Choroid plexus epithelial cell (primary cell): ENCODE measurements at places on chromosomes 1 and 21.
A peak's percentile ranks its signal among the peaks of the same experiment; 100 is the strongest.

DNA sequence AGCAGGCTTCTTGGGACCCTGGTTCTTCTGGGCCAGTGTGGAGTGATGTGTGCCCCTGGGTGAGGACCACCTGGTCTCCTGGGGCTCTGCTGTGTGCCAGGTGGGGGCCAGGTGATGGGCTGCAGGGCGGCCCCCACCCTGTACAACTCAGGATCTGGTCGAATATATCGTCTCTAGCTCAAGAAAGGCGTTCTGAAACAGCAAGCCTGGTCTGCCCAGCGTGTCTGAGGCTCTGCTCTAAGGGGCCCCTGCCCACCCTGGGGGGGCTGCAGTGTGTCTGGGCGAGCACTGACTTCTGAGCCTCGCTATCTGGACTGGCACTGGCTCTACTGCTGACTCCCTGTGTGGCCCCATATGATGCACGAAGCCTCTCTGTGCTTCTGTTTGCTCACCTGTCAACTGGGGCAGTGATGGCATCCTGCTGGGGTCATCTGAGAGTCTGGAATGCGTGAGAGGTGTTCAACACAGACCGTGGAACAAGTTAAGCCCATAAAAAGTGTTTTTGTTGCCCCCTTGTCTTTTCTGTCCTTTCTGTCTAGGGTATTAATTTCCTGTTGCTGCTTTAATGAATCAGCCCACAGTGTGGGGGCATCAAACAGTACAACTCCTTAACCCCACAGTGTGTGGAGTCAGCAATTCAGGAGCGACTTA is 56.0 kb upstream of the TRAPPC10 start:
- no peak for DNase-seq

GRCh38 chr1:41802532-41803501 is 115.9 kb downstream of the HIVEP3 start:
- peak; percentile 14 for DNase-seq

DNA sequence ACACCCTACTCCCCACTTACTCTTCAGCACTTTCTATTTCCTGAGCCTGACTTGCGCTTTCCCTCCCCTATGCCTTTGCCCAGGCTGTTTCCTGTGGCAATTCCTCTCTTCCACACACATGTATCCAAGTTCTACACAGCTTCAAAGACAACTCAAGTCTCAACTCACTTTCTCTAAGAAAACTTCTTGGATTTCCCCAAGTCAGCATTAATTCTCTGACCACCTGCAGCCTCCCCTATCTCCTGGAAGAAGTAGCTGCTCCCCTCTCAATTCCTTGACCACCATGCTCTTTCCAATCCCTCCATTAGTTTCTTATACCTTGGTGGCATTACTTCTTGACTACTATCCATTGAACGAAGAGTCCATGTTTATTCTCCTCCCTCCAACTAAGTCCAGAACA is 42.8 kb downstream of the NMNAT2 start:
- no peak for DNase-seq

GRCh38 chr1:223201967-223202366 is 58.9 kb upstream of the TLR5 start:
- DNase-seq = no peak

- no peak for DNase-seq
Measured at GRCh38 chr1:167909691-167910180, 4.2 kb downstream of the ADCY10 start.

DNA sequence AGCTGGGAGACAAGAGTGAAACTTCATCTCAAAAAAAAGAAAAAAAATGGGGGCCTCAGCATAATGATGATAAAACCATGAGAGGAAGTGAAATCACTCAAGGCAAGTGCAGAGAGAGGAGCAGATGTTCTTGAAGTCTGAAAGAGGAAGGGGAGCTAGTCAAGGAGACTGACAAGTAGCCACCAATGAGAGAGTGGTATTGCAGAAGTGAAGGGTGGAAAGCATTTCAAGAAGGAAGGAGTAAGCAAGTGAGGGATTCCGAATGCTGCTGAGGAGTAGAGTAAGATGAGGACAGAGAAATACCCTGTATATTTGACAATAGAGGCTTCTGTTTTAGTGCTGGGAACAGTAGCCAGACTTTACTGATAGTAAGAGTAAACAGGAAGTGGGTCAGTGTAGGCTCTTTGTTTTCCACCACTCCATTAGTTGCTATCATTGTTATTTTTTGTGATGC is 2.9 kb downstream of the TATDN3 start:
- DNase-seq = no peak

GRCh38 chr1:204763773-204764427 is 78.4 kb upstream of the LRRN2 start:
- peak; percentile 74 for DNase-seq

- DNase-seq = no peak
Measured at GRCh38 chr21:26085882-26086281, 84.7 kb downstream of the APP start.

- DNase-seq = no peak
Measured at GRCh38 chr1:41481109-41481775, 3.2 kb downstream of the EDN2 start.

GRCh38 chr1:234619794-234620247 is 9.8 kb upstream of the IRF2BP2 start:
- no peak for DNase-seq

- no peak for DNase-seq
Measured at GRCh38 chr21:34195335-34195734, 122.0 kb downstream of the MRPS6 start.

DNA sequence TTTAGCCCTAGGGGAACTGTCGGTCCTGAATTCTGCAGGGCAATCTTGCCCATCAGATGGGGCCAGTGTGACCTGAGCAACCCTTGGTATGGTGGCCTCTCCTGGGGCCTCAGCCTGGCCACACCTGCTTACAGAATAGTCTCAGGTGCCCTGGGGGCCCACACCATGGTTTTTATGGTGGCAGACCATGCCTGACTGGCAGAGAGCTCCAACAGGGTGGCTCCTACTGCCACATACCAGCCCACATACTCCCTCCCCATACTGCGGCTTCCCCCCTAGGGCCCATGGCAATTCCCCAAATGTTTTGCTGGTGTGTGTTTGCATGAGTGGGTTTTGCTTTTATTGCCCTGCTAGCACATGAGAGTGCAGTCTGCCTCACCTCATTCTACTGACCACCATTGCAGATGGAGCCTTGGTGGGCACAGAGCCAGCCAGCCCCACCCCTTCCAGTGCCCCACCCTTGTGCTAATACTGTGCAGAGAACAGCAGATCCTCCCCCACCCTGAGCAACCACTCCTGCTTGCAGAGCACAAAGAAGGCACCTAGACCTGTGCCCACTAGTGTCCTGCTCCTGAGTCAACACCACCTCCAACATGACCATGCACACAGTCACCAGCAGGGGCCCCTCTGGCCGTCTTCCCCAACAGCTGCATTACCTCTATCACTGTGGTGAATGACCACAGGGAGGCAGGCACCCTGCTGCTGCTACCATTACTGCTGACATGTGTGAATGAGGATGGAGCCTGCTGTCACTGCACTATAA is 86.8 kb downstream of the GDAP2 start:
- peak; percentile 48 for DNase-seq

GRCh38 chr1:16921391-16922185 is at the start of gene CROCC:
Gene CROCC (plus strand): TSS chr1:16921931. CDS start chr1:16922019, 88 bp downstream.
- peak; percentile 58 for DNase-seq

DNA sequence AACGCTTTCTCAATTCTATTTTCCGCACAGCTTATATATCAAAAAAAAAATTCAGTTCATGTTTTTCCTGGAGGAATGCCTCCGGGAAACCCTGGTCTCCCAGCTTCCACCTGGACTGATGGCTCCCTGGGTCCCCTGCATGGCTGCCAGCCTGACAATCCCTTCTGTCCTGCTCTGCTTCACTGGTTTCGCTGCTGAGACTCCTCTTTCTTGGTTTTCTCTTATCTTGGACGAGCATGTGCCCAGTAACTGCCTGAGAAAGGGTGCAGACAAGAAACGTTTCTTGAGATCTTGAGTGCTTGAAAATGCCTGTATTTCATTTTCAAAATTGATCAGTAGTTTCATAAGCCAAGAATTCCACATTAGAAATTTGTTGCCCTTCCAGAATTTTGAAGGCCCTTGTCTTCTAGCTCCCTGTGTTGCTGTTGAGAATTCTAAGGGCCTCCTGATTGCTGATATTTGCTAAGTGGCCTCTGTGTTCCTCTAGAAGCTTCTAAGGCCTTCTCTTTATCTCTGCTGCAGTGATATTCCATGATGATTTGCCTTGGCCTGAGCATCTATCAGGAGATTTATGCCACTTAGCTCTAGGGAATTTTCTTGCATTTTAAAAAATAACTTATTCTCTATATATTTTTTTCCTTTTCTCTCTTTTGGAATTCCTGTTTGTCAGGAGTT is 44.7 kb downstream of the ETS2 start:
- DNase-seq = no peak

DNA sequence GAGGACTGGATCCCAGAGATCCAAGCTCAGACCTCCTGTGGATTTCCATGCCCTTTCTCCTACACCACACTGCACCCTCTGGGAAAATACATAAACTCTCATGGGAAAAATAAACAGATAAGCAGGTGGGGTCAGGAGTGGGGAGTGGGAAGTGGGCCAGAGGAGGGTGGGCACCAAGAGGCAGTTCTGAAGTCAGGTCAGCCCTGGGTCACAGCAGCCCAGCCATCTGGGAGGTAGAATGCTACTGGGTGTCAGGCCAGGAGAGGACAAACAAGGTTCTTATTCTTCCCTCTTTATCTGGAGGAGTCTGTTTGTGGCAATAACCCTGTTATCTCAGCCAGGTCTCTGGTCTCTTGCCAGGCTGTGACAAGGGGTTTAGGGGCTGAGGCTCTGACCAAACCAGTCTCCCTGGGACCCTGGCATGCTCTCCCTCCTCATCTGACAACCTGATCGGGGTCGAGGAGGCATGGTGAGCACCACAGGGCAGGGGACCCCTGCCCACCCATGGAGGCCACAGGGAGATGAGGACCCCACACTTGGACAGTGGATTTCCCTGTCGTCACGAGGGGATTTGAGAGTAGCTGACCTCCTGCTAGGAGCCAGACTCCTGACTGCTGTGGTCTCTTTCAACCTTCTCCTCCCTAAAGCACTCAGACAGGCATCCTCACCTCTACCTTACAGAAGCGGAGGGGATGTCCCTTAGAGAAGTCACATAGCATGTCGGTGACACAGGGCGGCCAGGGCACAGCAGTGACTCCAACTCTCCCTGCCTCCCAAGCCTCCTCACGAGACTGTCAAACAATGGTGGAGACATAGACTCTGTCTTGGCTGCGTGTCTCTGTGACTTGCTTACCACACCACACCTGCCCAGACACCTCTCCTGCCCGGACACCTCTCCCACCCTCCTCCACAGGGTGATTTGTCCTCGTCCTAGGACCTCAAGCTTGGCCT is 51.3 kb upstream of the IFFO2 start:
- no peak for DNase-seq

DNA sequence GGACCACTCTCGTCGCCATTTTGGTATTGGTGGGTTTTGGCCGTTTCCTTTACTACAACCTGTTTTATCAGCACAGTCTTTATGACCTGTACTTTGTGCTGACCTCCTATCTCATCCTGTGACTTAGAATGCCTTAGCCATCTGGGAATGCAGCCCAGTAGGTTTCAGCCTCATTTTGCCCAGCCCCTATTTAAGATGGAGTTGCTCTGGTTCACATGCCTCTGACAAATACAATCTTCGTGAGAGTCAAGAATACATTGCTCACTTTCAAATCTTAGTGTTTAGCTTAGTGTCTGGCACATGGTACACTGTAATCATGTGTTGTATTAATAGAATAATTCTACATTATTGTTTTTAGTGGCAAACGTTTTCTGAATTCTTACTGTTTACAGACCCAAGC is 88.9 kb downstream of the BACH1 start:
- DNase-seq = no peak

DNA sequence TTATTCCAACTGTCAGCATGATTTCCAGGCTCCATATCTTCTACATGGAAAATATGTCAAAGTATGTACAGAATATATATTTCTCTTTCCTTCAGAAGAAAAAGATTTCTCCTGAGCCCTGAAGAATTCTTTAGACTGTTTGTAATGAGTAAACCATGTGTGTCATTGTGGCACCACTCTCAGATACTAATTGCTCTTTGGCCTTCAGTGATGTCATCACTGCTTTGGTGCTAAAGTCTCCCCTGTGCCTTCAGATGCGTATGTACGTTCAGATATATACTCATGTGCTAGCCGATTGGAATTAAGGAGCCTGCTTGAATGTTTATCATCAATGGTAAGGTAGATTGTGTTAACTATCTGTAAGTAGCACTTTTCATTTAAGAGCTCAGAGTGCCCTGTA is 20.6 kb upstream of the NBL1 start:
- DNase-seq = peak; percentile 30

- DNase-seq = no peak
Measured at GRCh38 chr21:29300807-29301138, 2.1 kb downstream of the BACH1 start.

GRCh38 chr21:45574081-45574501 is 31.9 kb upstream of the SLC19A1 start:
- DNase-seq = peak; percentile 25

DNA sequence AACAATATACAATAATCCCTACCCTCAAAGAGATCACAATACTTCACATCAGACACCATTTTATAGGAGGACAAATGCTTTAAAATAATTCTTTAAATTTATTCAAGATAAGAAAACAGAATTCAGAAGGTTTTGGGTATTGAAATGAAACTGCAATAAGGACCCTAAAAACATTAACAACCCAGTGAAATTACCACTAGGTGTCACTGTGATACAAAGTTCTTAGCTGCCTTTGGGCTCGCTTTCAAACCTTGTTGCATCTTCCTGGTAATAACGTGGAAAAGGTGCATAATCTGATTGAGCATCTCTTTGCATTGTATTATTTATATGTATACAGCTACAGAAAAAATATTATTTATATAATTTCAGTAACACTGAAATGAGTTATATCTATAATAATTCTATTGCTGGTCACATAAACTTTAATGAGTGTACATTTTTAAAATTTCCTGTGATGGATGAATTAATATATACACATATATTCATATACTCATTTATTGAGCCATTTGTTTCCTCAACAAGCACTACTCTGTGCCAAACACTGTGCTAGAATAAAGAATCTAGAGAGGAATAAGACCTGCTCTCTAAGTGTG is 185.2 kb downstream of the FAF1 start:
- DNase-seq = peak; percentile 85

GRCh38 chr1:180781718-180782117 is 131.0 kb upstream of the KIAA1614 start:
- DNase-seq = no peak

- DNase-seq = peak; percentile 72
Measured at GRCh38 chr1:84271441-84272151, 29.9 kb upstream of the SAMD13 start.

DNA sequence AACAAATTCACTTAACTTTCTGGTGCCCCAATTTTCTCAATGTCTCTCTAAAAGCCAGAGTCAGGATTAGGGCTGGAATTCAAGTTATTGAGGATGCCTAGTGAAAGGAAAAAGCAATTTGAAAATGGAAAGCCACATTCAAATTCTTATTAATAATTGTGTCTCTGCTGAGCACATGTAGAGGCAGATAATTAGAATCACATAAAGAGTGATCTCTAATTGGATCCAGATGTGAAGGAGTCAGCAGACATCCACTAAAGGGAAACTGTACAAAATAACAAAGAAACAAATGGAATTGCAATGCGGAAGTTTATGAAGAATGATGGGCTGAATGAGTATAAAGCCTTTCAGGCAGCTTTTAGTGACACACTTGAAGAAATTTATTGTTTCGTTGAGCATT is 482.6 kb downstream of the TTLL7 start:
- no peak for DNase-seq
